Stimulated activated CD4-positive, alpha-beta T cell treated with anti-CD3 and anti-CD28 coated beads, Interleukin-1b, Interleukin-23, amount 100 ng/mL, for 1 hour (primary cell): ENCODE measurements at places on chromosomes 5 and 9.

- no peak for DNase-seq
Observed at GRCh38 chr9:18969128-18969527, 63.9 kb downstream of the SAXO1 start.

GRCh38 chr5:135318924-135319323 lies 80.1 kb downstream of the MACROH2A1 start:
- no peak for DNase-seq

- no peak for DNase-seq
Observed at GRCh38 chr5:44862808-44863207, 54.1 kb downstream of the MRPS30 start.

- DNase-seq, result no peak
Observed at GRCh38 chr5:41253109-41253508, 39.8 kb upstream of the C6 start.

DNA sequence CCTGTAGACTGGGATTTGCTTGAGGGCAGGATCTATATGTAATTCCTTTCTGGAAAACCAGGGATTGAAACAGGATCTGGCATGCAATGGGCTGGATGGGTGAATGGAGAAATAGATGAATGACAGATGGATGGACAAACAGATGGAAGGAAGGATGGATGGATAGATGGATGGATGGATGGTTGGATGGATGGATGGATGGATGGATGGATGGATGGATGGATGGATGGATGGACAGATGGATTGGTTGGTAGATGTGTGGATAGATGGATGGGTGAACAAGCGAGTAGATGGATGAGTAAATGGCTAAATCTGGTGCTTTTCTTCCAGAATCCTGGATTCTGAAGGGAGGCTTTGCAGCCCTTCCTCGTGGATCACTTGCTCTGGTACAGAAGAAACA lies 162.5 kb upstream of the SMIM23 start:
- no peak for DNase-seq

- DNase-seq, result no peak
Observed at GRCh38 chr5:40166802-40167201, 512.9 kb upstream of the PTGER4 start.

DNA sequence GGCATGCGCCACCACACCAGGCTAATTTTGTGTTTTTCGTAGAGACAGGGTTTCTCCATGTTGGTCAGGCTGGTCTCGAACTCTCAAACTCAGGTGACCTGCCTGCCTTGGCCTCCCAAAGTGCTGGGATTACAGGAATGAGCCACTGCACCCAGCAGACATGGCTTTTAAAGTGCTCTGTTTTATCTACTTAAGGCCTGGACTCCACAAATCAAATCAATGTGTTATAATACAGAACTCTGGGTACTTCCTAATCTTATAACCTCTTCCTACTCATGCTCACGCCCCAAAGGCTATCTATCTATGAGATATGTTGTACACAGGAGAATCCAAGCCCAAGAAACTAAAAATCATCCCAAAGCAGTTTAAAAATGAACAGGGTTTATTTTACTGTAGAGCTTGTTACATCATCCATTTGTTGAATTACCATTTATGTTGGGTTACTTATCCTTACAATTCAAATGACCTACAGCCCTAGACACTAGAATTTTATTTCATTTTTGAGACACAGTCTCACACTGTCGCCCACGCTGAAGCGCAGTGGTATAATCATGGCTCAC lies 155.1 kb downstream of the EFNA5 start:
- DNase-seq, result no peak

GRCh38 chr9:27945386-27945785 lies 372.1 kb upstream of the C9orf72 start:
- DNase-seq, result no peak

- no peak for DNase-seq
Observed at GRCh38 chr5:145158730-145159129, 676.4 kb downstream of the PRELID2 start.

DNA sequence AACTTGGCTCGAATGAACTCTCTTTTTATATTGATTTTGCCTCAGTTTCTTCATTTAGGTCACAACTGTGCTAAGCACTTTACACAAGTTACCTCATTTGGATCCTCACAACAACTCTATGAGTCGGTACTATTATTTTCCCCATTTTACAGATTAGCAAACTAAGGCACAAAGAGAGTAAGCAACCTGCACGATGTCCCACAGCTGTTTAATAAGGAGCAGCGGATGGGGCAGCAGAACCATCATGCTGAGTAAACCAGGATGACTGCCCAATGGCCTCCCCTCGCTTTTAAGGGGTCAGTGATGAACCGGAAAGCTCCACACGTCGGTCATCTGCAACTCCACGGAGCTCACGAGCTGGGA lies 607 bp downstream of the PRELID2 start:
- DNase-seq, result no peak

DNA sequence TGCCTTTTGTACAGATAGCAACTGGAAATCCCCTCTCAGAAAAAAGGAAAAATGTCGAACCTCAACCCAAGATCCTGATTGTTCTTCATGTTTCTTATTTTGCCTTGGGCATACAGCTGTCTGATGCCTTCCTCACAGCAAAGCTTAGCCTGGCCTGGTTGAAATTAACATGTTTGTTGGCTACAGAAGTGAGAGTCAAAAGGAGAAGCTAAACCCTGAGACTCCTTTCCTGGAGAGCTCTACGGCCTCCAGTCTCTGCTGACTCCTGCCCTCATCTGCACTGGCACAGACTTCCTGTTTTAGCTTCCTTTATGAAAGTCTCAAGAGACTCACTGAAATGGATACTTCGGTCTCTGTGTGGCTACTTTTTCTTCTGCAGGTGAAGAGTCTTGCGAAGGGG lies 186.7 kb downstream of the PARP8 start:
- no peak for DNase-seq

- DNase-seq, result no peak
Observed at GRCh38 chr5:150307617-150308426, 5.1 kb upstream of the ARSI start.

DNA sequence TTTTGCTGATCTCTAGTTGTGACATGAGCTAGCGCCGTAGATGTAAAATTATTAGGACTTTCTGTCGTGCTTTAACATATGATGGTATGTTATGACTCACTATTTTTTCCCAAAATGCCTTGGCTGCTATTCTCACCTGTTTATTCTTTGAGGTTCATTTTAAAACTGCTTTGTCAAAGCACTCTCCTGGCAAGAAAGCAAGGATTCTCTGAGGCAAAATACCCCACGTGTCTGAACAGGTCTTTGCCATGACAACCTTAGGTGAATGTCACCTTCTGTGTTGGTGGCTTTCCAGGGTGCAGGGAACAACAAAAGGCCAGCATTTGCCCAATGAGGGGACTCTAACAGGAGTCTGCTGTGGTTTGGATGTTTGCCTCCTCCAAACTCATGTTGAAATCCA lies 30.6 kb upstream of the COL5A1 start:
- no peak for DNase-seq

- DNase-seq, result no peak
Observed at GRCh38 chr9:133199648-133200321, 9.3 kb downstream of the OBP2B start.

DNA sequence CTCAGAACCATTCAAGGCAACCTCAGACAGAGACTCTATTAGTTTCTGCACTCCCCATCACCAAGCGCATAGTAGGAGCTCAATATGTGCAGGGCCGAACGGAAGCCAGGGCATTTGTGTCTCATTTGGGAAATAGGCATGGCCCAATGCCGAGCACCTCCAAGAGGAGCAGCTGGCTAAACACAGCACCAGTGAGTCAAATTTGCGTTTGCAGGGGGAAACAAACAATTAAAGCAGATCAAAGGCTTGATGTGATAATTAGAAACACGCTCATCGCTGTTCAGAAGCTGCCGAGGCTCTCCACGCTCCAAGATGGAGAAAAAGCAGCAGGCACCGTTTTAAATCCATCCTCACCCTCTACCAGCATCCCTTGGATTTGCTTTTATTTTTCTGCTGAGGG lies 225.3 kb downstream of the AGTPBP1 start:
- DNase-seq, result no peak

DNA sequence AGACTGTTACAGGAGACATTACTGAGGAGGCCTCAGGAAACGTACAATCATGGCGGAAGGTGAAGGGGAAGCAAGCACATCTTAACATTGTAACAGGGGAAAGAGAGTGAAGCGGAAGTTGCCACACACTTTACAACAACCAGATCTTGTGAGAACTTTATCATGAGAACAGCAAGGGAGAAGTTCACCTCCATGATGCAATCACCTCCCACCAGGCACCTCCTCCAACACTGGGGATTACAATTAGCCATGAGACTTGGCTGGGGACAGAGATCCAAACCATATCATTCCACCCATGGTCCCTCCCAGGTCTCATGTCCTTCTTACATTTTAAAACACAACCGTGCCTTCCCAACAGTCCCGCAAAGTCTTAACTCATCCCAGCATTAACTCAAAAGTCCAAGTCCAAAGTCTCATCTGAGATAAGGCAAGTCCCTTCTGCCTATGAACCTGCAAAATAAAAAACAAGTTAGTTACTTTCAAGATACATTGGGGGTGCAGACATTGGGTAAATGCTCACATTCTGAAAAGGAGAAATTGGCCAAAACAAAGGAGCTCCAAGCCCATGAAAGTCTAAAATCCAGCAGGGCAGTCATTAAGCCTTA lies 138.3 kb downstream of the TMEM161B start:
- DNase-seq, result no peak

- no peak for DNase-seq
Observed at GRCh38 chr5:10700516-10700915, 60.5 kb downstream of the DAP start.

DNA sequence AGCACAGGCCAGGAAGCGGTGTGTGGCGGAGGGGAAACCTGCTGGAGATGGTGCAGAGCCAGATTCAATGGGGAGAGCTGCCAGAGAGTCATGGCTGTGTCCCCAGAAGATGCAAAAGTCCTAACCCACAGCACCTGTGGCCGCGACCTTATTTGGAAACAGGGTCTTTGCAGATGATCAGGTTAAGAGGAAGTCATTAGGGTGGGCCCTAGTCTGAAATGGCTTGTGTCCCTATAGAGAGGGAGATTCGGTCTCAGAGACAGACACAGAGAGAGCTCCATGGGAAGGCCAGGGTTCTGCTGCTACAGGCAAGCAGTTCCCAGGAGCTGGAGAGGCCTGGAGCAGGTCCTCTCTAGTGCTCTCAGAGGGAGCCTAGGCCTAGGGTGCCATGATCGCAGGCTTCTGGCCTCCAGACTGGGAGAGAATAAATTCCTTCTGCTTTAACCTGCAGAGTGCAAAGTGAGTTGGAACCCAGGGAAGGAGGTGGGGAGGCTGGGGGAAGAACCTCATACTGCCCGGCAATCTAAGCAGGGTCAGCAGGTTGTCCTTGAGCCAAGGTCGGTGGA lies 1.9 kb upstream of the LPCAT1 start:
- no peak for DNase-seq

DNA sequence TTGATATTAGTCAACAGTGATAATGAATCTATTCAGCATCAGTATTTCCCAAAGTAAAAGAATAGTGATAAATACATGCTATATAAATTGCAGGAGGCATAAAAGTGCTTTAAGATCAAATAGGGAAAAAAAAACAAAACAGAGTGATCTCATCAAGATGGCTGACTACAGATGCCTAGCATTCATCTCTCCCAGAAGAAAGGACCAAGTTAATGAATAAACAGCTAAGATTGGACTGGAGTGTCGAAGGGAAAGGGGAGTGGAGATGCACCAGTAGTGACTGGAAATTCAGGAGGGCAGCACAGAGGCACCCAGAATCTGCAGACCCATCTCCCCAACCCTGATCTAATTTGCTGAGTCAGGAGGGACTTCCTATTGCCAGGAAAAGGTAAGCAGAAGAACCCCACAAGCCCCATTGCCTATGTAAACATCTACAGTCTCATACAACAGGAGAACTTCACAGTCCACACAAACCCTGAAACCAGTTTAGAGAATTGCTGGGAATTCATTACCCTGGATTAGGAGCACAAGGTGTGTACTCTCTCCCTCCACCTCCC lies 699.4 kb downstream of the PTPRD start:
- DNase-seq, result no peak

GRCh38 chr5:19920761-19921160 lies 67.2 kb downstream of the CDH18 start:
- no peak for DNase-seq

DNA sequence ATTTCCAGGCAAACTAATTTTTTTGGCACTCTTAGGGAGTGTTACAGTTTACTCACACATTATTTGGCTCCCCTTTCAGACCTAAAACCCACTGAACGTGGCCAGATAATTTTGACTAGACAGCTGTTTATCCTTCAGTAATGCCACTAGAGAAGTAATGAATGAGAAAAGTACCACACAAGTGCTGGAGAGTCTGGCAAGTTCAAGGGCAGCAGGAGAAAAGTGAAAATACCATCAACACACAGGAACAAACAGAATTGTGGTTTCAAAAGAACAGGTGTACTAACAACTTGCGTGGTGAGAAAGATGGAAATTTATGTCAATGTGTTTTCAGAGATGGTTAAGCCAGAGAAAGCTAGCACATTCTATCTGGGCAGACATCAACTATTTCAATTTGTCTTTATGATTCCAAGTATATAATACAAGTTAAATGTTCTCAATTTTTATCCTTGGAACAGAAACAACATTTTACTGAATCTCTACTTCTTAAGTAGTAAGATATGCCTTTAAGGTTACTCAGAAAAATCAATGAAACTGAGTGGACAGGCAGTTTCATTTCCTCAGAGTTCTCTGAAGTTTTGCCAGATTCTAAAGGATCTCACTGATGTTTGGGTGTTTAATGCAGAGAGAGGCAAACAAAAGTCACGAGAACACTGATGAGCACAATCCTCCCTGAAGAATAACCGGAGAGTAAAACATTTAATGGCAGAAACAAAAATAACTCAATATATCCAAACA lies 91.0 kb downstream of the ARSB start:
- no peak for DNase-seq

GRCh38 chr5:106321242-106321641 lies 1349.5 kb downstream of the EFNA5 start:
- DNase-seq, result no peak

GRCh38 chr9:118640836-118641560 lies 728.2 kb downstream of the BRINP1 start:
- no peak for DNase-seq

DNA sequence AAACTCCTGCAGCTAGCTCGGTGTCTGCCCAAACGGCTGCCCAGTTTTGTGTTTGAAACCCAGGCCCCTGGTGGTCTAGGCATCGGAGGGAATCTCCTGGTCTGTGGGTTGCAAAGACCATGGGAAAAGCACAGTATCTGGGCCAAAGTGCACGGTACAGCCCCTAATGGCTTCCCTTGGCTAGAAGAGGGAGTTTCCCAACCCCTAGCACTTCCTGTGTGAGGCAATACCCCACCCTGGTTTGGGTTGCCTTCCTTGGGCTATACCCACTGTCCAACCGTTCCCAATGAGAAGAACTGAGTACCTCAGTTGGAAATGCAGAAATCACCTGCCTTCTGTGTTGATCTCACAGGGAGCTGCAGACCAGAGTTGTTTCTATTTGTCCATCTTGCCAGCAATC lies 41.8 kb downstream of the CAVIN4 start:
- no peak for DNase-seq

GRCh38 chr5:177389241-177390169 lies 5.3 kb downstream of the SLC34A1 start:
- DNase-seq, result no peak

DNA sequence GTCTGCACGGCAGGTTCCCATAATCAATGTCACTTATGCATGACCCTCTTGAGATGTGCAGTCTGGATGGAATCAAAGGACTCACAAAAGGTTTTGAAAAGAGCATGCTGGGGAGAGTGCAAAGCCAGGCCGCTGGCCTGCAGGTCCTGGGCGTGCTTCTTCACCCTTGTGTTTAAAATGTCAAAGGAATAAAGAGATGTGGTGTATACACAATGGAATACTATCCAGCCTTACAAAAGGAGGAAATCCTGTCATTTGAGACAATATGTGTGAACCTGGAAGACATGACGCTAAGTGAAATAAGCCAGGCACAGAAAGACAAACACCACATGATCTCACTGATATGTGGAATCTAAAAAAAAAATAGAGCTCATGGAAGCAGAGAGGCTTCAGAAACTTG lies 137.5 kb upstream of the PHYKPL start:
- DNase-seq, result no peak
